ENCODE measurements at places on chromosomes 6 and 20.

DNA sequence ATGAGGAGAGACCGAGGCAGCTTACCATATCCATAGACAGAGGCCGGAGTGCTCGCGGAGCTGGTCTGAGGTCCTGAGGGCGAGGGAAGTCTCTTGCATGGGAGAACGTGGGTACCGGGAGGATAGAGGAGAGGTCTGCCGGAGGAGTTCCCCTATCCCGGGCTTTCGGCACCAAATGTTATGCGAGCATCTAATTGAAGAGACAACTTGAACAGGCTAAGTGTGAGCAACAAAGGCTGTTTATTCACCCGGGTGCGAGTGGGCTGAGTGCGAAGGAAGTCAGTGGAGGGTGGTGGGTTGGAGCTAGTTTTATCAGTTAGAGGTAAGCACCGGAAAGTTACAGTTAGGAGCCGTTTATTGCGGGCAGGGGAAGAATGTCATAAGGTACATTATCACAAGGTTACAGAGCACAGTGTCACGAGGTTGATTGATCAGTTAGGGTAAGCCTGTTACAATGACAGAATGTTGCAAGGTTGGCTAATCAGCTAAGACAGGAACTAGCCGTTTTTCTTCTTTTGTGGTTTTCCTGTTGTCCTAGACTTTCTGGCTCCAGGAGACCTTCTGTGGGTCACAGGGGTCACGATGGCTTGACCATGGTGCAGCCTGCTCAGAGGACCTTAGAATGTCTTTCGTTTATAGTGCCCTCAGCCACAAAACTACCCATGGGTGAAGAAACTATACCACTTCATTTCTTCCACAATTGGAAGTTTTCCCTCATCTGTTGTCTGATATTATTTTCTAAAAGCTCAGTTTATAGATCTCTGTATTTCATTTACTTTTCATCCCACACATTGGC lies 746.0 kb upstream of the ADGRB3 start:
- no peak for DNase-seq

DNA sequence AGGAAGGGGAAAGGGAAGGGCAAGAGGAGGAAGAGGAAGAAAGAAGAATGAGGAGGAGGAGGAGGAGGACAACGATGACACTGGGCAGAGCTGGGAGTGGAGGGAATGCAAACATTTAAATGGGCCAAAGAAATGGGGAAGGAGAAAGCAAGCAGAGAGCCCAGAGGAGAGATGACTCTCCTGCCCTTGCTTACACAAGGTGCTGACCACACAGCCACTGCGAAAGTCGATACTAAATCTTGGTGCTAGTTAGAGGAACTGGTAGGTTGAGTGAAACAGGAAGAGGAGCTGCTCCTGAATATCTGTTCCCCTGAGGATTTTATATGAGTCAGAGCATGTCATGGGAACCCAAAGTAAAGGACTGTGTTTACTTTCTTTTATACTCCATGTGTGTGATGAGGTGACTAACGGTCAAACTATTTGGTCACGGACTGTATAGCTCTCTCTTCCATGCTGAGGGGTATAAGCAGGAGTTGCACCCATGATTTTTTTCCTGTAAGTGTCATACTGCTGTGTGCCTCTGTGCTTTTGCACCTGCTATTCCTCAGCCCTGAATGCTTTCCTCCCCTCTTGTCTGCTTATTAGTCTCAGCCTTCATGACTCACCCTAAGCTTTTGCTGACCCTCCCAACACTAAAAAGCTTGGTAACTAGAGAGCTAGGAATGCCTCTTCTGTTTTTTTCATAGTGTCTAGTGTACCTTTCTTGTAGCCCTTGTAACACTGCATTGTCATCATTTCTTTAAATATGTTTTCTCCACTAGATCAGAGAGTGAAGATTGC lies 9.5 kb upstream of the PAQR8 start:
- no peak for DNase-seq

DNA sequence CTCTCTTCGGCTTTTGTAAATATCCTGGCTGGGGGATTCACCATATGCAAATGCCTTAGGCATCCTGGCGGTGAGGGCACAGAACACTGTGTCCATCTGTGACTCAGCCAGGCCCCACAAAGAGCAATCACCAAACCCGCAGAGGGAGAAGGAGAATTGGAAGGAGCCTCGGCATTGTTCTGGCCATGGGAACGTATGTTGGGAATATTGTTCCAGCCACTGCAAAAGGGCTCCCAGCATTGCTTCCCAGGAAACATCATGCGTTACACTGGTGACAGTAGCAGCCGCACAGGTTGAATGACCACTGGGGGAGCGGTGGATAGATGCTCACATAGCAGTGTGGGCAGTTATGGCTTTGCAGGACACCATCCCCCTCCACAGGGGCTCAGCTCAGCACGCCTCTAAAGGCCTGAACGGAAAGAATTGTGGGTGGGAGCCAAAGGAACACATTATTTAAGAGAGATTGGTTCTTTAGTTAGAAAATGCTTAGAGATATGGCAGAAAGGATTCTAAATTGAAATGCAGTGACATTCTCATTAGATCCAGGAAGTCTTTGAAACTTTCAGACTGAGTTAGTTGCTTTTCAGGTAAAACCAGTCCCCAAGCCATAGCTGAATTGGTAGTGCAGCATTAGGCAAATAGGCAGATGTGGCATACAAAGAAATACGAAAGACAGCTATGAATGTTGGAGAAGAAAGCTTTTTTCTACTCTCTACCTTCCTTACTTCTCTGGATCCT lies 104.3 kb downstream of the RNF144B start:
- no peak for DNase-seq

GRCh38 chr20:45783656-45784294 lies 7.9 kb downstream of the WFDC3 start:
- no peak for DNase-seq

- DNase-seq = no peak
Observed at GRCh38 chr6:113596387-113597230, 260.5 kb upstream of the MARCKS start.

GRCh38 chr6:110378552-110378951 lies 20.4 kb upstream of the METTL24 start:
- DNase-seq = no peak

DNA sequence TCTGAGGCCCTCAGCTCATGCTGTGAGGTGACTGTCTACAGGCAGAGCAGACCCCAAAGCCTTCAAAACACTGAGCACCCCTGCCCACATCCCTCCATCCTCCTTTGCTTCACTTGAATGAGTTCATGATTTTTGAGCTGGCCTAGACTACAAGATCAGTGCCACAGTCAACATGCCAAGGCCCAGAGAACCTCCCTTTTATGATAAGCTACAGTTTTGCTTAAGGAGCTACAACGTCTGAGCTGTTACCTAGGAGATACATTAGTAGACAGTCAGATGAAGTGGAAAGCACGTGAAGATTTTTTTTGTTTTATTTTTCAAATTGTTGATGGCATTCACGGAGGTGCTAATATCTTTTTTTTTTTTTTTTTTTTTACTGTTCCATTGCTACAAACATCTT lies 139.0 kb downstream of the SOBP start:
- no peak for DNase-seq

Measured in osteocyte (in vitro differentiated cells).